AG20443 (cell line): ENCODE measurements at places on chromosomes 7 and 10.
A peak's percentile ranks its signal among the peaks of the same experiment; 100 is the strongest.

- no peak for DNase-seq
These were observed 48.4 kb upstream of the ST8SIA6 start for GRCh38 chr10:17502814-17503213.

- DNase-seq, result no peak
These were observed 312.7 kb upstream of the IGFBP3 start for GRCh38 chr7:46233585-46234329.

DNA sequence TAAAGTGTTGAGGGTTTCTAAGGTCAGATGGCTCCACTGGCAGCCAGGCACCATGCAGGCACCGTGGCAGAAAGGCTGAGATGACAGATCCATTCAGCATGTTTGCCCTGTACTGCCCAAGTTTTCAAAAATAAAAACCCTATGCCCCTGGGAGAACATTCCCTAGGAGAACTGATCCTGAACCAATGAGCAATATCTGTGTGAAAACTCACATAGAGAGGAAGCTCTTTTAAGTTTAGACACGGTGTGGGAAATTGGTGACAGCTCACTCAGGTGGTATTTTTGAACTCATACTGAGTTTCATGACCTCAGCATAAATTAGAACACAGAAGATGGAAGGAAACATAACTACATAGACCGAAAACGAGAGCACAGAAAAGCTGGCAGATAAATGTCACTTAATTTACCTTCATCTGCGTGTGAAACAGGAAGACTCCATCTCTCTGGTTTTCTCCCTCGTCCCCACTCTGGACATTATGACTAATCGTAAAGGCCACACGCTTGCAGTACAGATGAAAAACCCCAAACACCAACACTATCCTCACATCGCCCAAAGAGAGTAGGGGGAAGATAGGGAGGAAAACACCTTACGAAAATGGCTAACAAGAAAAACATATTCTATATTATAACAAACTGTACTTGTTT lies 127.8 kb downstream of the ICA1 start:
- DNase-seq, result no peak

DNA sequence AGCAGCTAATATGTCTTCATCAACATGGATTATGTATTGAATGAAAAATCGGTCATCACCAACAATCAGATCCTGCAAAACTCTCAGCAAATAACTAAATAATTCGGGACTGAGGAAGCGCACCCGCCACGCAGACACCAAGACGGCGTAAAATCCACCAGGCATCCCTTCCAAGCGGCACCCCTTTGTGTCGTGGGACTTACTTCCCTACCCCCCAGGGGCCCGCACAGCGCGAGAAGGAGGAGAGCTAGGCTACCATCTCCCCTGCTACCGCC lies 721 bp downstream of the ARL3 start:
- DNase-seq, result no peak

DNA sequence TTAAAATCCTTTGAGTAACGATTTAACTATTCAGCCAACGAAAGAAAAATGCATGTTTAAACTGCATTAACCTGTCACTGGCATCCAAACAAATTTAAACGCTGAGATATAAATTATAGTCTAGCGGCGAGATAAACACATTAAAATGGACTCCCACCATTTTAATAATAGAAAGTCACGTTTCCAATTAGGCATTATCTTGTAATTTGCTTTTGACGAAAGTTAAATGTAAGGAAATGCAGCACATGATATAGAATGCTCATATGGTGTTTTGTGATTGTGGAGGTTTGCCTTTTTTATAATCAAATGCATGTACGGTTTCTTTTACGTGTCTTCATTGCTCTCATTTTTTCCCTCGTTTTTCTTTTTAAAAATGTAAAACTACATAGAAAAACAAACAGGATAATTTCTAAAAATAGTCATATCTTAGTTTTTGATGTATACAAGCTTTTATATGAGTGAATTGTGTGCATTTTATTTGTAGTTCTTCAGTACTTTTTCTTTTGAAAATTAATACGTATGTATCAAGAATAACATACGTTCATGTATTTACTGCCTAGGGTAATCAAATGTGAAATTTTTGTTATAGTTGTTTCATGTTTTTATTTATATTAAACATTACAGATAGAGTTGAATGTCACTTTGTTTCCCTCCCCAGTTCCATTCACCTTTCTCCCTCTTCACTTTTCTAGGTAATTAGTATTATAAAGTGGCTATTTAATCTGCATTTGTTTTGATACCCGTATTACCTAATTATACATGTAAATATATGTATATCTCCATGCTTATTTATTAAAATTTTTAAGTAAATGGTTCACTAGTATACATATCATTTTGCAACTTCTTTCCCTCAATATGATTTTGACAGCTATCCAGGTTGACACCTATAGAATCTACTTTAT lies 1.1 kb upstream of the KLF14 start:
- DNase-seq, result no peak

GRCh38 chr7:150397346-150398107 lies 18.4 kb downstream of the ZNF775 start:
- DNase-seq, result no peak

DNA sequence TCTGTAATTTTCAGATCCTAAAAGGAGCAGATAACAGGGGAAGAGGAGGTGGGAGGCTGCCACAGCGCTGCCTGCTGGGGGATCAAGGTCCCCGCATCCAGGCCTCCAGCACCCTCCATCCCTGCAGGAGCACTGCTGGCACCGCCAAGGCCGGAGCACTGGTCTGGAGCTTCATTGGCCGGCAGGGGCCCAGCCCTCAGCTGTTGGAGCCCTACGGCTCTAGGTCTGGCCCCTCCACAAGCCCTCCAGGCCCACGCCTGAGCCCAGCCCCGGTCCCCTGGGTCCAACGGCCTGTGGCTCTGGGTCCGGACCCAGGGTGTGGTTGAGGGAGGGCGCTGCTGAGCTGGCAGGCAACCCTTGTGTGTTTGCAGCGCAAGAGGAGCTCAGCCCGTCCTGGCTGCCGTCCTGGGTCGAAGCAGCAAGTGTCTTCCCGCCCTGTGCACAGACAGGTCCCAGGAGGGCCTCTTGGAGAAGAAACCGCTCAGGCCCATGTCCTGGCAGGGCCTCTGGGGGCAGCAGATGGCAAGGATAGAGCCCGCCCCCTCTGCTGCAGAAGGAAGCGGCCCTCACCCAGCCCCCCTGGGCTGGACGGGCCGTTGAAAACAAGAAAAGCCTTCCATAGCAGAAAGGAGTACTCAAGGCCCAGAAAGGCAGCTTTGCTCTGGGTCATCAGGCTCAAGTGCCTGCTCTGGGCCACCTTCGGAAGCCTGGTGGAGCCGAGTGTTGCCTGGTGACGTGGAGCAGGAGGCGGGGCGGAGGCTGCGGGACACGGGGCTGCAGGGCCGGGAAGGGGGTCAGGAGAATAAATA lies 54.3 kb upstream of the TNRC18 start:
- DNase-seq, result peak; percentile 66

GRCh38 chr10:103513380-103514060 lies 20.0 kb downstream of the NEURL1 start:
- peak; percentile 7 for DNase-seq

DNA sequence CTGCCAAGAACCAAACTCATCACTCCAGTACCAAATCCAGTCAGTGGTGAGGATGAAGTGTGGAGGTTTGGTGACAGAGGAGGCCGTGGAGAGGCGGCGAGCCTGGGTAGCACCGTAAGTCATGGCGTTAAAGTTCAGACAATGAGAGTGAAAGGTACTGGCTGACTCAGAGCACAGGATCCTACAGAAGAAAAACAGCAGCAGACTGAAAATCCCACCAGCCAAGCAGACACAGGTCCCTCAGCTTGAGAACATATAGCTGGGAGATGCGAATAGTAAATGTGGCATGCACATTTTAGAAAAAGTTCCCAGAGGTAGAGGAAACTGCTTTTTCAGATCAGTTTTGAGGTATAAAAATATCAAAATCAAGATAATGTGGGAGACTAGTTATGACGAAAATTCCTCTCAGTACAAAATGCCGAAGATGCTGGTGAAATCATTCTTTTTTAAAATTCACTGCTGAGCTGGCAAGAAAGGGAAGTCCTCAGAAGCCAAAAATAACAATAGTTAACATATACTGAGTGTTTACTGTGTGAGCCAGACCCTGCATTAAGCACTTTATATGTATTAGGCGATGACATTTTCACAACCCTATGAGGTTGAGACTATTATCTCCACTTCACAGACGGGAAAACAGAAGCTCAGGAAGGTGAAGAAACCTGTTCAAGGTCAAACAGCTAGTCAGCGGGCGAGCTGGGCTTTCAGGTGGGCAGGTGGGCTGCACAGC lies 20.9 kb downstream of the PARP12 start:
- no peak for DNase-seq

DNA sequence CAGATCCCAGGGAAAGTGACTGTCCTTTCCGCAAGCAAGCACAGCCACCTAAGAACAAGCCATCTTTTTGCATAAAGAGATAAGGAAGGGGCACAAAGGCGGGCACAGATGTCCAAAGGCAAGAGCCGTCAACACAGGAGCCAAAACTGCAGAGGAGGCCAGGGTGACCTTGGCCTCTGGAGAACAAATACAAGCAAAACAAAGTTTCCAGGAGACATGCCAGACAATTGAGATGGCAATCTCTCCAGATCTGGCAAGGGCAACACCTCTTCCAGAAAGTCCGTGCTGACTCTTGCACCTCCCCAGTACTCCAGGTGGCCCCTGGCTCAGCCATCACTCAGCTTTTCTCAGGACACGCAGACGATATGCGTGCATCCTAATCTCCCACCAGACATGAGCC lies 58.2 kb downstream of the TEX36 start:
- DNase-seq, result no peak

- no peak for DNase-seq
These were observed 50.5 kb downstream of the HECTD2 start for GRCh38 chr10:91460681-91461080.

GRCh38 chr10:129410688-129411392 lies 56.2 kb upstream of the MGMT start:
- no peak for DNase-seq

- peak; percentile 43 for DNase-seq
These were observed 237.8 kb downstream of the SEMA3E start for GRCh38 chr7:83410989-83411591.

DNA sequence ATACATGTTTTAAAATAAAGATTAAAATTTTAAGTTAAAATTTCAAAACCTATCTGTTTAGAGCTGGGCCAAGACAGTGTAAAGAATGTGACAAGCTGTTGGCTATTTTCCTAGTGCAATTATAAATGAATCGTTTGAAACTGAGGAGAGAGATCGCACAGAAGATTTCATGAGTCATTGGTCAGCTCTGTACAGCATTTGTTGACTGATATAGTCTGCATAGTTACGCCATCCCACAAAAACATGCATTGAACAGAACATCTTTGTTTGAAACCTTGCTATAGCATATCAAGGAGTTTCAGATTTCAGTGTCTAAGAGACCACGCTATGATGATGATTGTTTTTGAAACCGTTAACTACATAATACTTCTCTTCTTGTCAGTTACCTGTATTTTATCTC lies 1.3 kb upstream of the C10orf67 start:
- no peak for DNase-seq

DNA sequence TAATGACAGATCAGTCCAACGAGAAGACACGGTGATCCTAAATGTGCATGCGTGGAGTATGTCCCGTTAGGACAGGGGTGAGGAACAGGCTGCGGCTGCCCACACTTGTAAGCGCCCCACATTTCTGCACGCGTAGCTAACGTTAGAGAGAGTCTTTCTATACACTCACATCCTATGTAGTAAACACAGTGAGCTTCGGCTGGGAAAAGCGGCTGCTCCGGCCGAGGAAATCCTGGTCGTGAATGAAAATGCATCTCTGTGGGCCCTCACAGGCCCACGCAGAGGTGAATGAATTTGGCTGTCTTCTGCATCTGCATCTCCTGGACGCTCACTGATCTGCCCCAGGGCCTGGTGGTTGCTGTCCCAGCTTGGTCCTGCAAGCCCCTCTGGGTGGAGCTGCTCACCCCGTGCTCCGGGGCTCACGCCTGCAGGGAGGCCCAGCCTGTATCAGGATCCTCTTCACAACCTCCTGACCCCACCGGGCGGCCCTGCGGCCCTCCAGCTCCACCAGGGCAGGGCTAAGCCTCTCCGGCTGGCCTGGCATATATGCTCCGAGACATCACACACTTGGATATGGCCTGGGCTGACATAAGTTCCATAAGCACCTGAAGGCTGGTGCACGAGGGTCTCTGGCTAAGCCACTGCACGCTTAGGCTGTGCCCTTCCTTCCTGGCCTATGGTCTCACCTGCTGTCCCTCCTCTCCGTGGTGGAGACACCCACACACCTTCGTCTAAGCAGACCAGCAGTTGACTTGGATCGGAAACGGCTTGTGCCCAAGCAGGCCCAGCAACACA lies 117.9 kb upstream of the DIP2C start:
- no peak for DNase-seq

- DNase-seq, result no peak
These were observed 544 bp downstream of the TSPAN33 start for GRCh38 chr7:129144834-129145668.

- DNase-seq, result no peak
These were observed 173.3 kb downstream of the PDE1C start for GRCh38 chr7:31896925-31897324.

- DNase-seq, result no peak
These were observed 28.5 kb downstream of the CUX1 start for GRCh38 chr7:101845974-101846373.

GRCh38 chr7:33261585-33261984 lies 132.2 kb downstream of the BBS9 start:
- no peak for DNase-seq

DNA sequence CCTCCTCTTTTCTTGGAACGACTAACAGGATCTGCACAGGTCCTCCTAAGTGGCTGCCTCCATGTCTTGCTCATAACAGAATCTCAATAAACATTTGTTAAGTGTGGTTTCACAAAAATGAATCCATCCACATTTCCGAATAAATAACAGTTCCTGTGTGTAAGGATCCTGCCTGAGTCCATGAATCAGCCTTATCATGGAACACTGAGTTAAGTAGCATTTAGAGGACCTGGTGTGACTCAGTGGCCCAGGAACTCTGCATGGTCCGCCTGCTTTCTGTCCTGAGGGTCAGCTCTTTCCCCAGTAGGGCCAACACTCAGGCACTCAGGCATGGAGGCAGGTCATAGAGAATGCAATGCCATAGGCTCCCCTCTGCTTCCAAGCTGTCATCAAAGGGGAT lies 15.8 kb upstream of the C10orf90 start:
- no peak for DNase-seq

GRCh38 chr7:94049615-94050014 lies 45.5 kb upstream of the BET1 start:
- no peak for DNase-seq

DNA sequence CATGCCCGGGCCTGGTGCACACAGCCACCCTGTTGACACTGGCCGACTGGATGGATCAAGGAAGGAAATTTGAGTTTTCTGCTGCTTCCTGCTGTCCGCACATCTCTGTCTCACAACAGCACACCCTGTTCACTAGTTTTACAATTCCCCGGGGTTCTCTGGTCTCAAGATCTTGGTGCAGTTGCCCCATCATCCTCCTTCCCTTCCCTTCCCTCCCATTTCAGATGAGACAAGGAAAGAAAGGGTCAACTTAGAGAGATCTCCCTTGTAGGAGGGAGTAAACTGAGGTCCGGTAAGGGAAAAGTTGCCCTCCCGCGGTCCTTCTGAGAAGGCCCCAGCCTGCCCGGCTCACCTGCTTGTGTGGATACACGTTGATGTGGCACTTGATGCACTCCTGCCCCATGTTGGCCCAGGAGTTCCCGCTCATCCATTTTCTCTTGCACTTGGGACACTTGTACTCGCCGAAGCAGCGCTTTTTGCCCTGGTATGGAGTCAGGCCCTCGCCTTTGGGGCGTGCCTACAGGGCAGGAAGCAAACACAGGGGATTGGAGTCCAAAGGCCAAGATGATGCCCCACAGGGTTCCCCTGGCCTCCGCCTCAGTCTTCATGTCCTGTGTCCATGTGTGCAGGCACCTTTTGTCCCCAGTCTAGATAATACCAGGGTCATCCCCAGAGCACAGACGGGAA lies 46.8 kb downstream of the PPIF start:
- no peak for DNase-seq

- no peak for DNase-seq
These were observed 102.8 kb upstream of the KCND2 start for GRCh38 chr7:120169996-120170783.
